ENCODE measurements at places on chromosomes 2 and 18. TPM values are rescaled to one million over a fixed set of nuclear protein-coding genes. Genes with fewer than 3 reads are reported as not detected.

INHBB gene
- 4.7 TPM for total RNA-seq

- no peak overlapping the region for H3K4me3 ChIP-seq
- H3K36me3 ChIP-seq: peaks cover 4% of the 10 kb centered on the region
- no peak for DNase-seq
- peaks cover 5% of the 10 kb centered on the region for H3K4me1 ChIP-seq
These were observed 151.3 kb upstream of the PELI1 start for GRCh38 chr2:64295326-64296139.

GRCh38 chr2:86031151-86031550 is 74.5 kb downstream of the POLR1A start:
- no peak for DNase-seq
- H3K4me1 ChIP-seq: peaks cover 37% of the 10 kb centered on the region
- no peaks in the 10 kb centered on the region for H3K27me3 ChIP-seq
- H3K36me3 ChIP-seq: peaks cover 64% of the 10 kb centered on the region
- peak overlapping the region; percentile 69 for H3K4me3 ChIP-seq

GRCh38 chr2:237194906-237195305 is 109.2 kb downstream of the COPS8 start:
- no peak overlapping the region for H3K4me3 ChIP-seq
- no peaks in the 10 kb centered on the region for H3K4me1 ChIP-seq
- H3K27ac ChIP-seq: no peak overlapping the region

GRCh38 chr2:67974559-67975430 is 88.0 kb downstream of the C1D start:
- no peak for DNase-seq
- H3K4me3 ChIP-seq: no peak overlapping the region

DNA sequence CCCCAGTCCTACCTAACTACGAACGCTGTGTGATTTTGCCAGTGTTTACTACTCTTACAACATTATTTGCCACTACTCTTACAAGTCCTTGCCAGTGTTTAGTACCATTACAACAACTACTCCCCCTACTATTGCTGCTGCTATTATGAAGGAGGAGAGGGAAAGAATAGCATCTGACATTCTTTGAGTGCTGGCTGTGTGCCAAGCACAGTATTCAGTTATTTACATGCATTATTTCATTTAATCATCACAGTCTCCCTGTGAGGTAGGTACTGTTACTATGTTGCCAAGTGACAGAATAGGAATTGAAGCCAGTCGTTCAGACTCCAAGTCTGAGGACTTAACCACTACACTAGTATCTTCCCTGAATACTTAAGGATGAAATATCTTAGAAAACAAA is 185.9 kb upstream of the FOSL2 start:
- H3K36me3 ChIP-seq: no peaks in the 10 kb centered on the region
- no peak overlapping the region for H3K4me3 ChIP-seq
- H3K27ac ChIP-seq: no peak overlapping the region
- DNase-seq: no peak

DNA sequence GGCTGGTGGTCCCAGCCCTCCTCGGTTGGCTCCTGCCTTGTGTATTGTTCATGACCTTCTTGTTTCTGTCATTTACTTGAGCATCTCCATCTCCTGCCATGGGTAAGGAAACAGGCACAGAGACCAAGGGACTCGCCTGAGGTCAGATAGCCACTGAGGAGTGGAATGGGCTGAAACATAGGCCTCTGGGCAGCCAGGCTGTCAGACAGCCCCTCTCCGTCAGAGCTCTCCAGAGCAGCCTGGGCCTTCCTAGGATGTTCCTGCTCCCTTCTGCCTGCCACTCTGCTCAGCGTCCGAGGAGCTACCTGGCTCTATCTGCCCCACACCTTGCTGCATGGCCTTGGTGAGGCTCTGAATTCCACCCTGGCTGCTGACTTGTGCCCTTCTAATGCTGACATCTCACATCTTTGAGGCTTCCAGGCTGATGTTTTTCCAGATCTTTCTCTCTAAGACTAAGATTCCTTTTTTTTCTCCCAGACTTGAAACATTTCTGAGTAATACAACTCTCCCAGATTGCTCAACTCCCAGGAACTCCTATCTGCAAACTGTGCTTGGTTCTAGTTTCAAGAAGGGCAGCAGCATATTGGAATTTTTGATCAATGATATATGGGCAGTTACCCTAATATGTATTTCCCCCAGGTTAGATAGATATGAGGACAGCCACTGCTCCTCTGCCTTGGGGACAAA is 67.7 kb downstream of the MCFD2 start:
- H3K27ac ChIP-seq: no peak overlapping the region
- H3K4me3 ChIP-seq: no peak overlapping the region
- no peaks in the 10 kb centered on the region for H3K27me3 ChIP-seq
- H3K4me1 ChIP-seq: peaks cover 23% of the 10 kb centered on the region
- no peaks in the 10 kb centered on the region for H3K36me3 ChIP-seq
